ENCODE measurements at places on chromosomes 16 and 17.
A peak's percentile ranks its signal among the peaks of the same experiment; 100 is the strongest.

DNA sequence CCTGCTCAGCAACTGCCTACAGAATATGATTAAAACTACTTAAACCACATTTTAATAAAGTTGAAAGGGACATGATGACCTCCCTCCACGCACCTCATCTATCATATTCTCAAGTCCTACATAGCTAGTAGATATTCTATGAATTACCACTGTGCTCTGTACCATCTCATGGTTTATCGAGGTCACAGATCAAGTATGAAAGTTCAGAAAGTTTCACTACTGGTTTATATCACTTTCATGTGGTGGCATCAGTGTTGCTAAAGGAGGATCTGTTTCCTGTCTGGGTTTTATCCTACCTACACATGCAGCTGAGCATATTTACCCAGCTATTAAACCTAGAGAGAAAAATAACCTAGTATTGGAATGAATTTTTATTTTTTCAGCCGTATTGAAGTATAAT, 214.9 kb upstream of the MON1B start:
- no peak for DNase-seq

GRCh38 chr16:87393680-87394055, 1.5 kb downstream of the MAP1LC3B start:
- DNase-seq, result no peak

GRCh38 chr16:67024384-67025209, 4.4 kb upstream of the CBFB start:
- no peak for DNase-seq

GRCh38 chr17:10844621-10845387, 6.9 kb upstream of the PIRT start:
- peak; percentile 62 for DNase-seq

DNA sequence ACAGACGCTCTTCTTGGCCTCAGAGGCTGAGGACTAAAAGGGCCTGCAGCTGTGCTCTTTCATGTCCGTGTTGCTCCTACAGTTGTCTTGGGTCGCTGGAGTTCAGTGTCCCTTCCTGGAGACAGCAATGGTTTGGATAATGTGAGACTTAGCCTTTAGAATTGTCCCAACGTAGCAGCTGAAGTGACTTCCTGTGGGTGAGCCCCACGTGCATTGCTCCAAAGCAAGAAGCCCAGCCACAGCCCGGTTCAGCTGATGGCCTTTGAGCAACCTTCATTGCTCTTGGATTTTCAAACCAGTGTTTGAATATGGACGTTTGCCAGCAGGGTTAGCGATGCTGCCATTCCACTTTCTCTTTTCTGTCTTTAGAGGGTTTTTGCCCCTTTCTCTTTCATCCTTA, 19.7 kb downstream of the TMEM11 start:
- DNase-seq, result no peak

- DNase-seq, result peak; percentile 60
These were observed 2.0 kb downstream of the PPP1R9B start for GRCh38 chr17:50148226-50149090.

DNA sequence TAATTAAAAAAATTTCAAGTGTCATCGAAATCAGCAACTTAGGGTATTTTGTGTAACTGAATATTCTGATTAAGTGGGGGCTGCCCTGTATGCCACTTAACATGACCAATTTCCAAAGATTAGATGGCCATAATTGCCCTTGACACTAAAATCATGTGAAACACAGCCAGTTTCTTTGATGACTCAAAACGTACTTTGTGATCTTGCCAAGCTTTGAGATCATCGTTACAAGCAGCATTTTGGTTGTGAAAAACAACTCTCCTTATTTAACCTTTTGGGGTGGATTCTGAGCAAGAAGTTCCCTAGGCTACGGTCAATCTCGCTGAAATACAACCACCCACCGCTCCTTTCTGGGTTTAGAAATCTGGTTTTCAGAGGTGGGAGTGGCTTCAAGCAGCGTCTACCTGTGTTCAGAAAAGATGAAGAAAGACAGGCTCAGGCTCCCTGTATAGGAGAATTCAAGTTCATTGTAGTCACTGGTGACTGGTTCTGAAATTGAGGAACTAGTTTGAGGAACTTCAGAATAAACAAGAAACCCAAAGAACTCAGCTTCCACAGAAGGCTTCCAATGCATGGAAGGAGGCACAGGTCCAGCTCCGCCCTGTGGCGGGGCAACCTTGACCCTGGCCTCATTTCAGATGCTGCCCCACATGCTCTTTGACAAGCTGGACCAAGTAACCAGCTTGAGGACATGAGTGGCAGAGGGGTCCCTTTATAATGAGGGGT, 9.4 kb downstream of the MAP3K14 start:
- peak; percentile 24 for DNase-seq

DNA sequence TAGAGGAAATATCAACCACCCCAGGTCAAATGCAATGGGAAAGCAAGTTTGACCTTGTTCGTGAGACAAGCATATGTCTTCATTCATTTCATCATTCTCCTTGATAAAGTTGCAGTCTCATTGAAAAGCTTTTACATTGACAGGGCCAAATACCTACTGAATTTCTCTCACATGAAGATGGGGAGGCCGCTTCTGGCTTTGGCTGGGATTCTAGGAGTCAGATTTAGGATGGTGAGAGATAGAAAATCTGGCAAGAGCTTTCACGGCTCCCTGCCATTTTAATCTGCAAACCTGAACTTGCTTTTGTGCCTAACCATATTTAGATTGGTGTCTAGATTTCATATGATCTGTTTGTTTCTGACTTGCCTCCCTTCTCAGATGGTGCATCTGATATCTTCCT, 88.0 kb downstream of the TMEM100 start:
- no peak for DNase-seq

DNA sequence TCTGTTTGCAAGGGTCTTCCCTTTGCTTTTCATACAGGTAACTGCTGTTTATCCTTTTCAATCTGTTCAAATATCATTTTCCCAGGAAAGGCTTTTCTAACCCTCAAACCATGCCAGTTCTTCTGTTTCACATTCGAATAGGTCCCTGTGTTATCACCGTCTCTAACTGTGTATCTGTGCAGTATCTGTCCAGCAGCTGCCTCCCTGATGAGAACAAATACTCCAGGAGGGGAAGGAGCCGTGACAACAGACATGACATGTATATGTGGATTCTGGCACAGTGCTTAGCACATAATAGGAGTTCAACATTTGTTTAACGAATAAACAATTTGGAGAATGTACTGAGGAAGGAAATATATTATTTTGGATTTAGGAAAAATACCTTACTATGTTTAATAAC, 95.7 kb downstream of the STX8 start:
- no peak for DNase-seq

DNA sequence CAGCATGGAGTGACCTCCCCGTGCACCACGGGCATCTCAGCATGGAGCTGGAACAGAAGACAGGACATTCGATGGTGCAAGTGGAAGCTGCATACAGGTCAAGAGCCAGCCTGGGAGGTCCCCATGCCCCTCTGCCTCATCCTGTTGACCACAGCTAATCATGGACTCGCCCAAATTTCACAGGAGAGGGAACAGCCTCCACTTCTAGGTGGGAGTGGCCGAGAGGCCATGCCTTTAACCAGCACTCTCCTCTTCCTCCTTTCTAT, 3.8 kb upstream of the SLC47A2 start:
- DNase-seq, result no peak

GRCh38 chr16:82533189-82533588, 93.6 kb upstream of the CDH13 start:
- DNase-seq, result no peak

DNA sequence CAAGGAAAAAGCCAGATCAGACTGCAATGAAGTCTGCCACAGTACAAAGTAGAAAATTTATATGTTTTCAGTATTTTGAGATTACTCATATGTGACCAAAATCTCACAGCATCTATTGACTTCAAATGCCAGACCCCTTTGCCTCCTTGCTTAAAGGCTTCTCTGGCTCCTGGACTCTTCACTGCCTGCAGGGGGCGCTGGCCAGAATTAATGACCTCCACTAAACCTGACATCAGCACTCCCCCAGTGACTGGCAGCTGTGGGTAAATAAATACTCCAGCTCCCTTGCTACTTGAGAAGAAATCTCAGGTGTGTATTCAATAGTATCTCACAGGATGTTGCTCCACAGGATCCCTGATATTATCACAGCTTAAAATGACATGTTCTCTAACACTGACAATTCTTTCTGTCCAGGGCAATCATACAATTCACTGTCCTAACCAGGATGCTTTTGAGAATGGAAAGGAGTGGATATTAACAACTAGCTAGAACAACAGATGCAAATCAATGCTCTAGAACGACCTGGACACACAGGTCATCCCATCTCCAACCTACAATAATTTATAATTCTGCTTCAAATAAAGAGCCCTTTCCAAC, 4.0 kb downstream of the BECN1 start:
- DNase-seq, result peak; percentile 48

DNA sequence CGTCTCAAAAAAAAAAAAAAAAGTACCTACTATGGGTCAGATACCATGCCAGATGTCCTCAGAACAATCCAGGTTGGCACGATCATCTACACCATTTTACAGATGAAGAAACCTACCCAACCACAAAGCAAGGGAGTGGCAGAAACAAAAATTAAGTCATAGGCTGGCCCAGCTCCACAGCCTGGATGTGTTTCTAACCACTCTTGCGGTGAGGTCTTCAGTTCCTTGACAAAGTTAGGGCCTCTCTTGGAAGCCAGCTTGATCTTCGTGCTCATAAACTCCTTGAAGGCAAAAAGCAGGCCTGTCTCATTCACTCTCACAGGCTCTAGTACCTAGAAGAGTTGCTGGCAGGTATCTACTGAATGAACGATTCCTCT, 6.2 kb downstream of the GGA2 start:
- DNase-seq, result no peak

DNA sequence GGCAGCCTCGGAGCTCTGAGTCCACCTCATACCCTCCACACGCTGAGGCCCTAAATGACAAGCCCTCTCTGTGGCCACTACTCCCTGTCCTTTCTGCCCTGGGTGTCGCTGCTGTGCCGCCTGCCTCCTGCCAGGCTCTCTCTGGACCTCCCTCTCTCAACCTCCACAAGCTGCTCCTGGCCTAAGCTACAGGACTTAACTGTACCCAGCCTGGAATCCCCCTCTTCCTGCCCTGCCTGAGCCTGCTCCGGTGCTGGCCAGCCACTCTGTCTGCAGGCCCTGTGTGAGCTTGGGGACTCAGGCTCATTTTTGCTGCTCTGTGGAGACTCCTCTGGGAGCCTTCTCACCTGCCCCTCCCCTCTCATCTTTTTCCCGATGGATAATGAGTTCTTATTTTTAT, 21.5 kb downstream of the IFT140 start:
- DNase-seq, result no peak

- DNase-seq, result no peak
These were observed 58.7 kb downstream of the RTN4RL1 start for GRCh38 chr17:1966274-1967086.

- DNase-seq, result no peak
These were observed 43.8 kb downstream of the C16orf82 start for GRCh38 chr16:27110524-27110896.

- DNase-seq, result no peak
These were observed 241.3 kb upstream of the TBX2 start for GRCh38 chr17:61158376-61158775.
